B cell (primary cell): ENCODE measurements at places on chromosomes 6 and 20. TPM values are rescaled to one million over a fixed set of nuclear protein-coding genes. Genes with fewer than 3 reads are reported as not detected.

Gene SLC44A4
- total RNA-seq, result not detected in 2 replicates

Gene CTSZ
- 319 and 322 TPM in 2 replicates for total RNA-seq

Gene FABP7
- not detected in 2 replicates for total RNA-seq

GRCh38 chr20:53287357-53288042 lies 306.1 kb downstream of the ZNF217 start:
- no peaks in the 10 kb centered on the region for H3K4me1 ChIP-seq
- H3K36me3 ChIP-seq, result no peaks in the 10 kb centered on the region
- no peak for DNase-seq
- no peak overlapping the region for H3K27ac ChIP-seq

- H3K27me3 ChIP-seq, result no peaks in the 10 kb centered on the region
- H3K36me3 ChIP-seq, result no peaks in the 10 kb centered on the region
- H3K4me3 ChIP-seq, result no peak overlapping the region
- DNase-seq, result no peak
- H3K4me1 ChIP-seq, result no peaks in the 10 kb centered on the region
Observed at GRCh38 chr6:54098450-54099044, 12.7 kb upstream of the MLIP start.

- H3K4me1 ChIP-seq, result no peaks in the 10 kb centered on the region
- no peaks in the 10 kb centered on the region for H3K36me3 ChIP-seq
- H3K27ac ChIP-seq, result no peak overlapping the region
- no peaks in the 10 kb centered on the region for H3K27me3 ChIP-seq
- no peak overlapping the region for H3K4me3 ChIP-seq
- no peak for DNase-seq
Observed at GRCh38 chr6:135372758-135373157, 124.8 kb downstream of the AHI1 start.

- H3K4me3 ChIP-seq, result no peak overlapping the region
- DNase-seq, result no peak
- H3K27me3 ChIP-seq, result no peaks in the 10 kb centered on the region
Observed at GRCh38 chr6:707576-708236, 14.8 kb upstream of the EXOC2 start.
